Anterior cingulate cortex (tissue), 58 donors: ENCODE measurements at places on chromosomes 1 and 21.

- no peak for DNase-seq
Measured at GRCh38 chr21:42592156-42592820, 61.1 kb upstream of the PDE9A start.

DNA sequence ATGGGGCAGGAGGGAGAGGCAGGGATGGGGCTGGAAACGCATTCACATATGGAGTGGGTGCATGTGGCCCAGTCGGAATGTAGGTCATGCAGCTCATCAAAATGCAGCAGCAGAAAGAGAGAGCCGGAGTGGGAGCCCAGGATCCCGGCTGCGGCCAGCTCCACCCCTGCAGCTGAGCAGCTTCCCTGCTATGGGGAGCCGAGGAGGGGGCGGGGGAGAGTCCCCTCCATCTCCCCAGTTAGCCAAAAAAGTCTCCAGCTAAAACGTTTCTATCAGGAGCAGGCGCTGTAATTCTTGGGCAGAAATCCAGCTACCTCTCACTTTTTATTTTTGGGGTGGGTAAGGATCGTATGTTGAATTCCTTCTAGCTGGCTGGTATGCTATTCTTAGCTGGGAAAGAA is 39.7 kb downstream of the MRPL37 start:
- DNase-seq, result peak; percentile 37

DNA sequence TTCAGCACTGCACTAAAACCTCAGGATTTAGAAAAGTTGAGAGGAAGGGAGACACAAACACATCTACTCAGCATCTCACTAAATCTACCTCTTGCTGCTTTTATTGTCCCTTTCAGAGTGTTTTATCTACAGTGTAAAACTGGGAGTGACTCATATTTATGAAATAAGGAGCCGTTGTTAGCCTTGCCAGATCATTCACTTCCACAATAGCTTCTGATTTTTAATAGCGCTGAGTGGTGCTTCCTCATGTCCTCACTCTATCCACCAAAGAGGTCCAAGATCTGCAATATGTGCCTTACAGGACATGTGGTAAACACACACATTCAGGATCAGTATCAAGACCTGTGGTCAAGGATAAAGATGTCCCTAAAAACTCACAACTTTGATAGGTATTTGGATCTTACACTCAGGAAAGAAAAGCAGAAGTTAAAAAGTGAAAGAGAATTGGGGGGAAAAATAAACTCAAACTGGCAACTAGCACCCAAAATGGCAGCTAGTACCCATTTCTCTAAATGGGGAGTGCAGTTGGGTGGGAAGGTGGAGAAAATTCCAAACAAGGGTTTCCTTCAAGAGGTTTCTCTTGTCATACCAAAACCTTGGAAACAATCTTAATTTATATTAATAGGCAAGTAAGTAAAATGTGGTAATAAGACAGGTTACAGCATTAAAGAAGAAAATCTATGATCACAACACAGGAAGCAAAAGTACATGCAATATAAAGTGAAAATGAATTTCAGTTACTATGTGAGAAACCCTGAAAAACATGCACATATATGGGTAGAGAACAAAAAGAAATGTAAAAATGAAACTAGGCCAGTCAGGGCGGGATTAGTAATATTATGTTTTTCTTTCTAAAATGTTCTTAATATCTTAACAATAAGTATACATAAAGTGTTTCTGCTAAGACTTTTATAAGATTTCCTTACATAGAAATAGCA is 15.9 kb downstream of the DUSP10 start:
- DNase-seq, result no peak

DNA sequence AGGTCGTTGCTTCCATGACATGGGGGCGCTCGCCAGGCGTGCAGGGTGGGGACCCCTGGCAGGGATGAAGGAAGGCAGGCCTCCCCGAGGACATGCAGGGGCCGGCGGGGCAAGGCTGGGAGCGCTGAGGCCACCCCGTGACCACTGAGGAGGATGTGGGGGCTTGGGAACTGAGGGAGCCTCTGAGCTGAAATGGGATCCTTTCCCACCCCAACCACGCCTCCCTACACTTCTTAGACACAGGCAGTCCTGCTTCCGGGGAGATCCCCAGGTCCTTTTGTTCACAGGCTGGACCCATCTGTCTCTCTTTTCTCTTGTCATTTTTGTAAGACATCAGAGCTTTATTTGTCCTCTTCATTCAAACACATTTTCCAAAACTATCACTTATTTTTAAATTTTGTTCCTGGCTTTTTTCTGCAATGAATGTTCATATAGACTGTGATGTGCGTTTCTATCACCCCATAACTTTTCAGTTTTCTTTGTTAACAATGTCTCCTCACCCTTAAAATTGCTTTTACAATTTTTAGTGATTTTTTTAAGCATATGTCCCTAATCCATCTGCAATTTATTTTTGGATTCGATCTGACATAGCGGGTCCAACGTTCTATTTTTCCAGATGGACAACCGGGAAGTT is 156.7 kb upstream of the BACE2 start:
- no peak for DNase-seq

DNA sequence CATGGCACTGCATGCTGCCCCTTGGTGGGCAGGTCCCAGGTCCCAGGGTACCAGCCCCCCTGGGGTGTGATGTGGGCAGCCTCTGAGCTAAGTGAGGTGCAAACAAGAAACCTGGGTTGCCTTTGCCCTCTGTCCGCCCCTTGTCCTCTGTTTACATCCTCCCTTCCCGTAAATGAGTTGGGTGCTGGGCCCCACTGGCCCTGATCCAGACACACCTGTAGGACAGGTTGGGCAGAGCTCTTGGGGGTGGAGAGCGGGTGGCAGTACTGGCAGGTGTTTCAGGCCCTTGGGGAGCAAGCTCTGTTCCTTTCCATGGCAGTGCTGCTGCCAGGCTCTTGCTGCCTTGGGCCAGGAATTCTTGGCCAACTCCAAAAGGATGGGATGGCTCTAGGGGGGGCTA is 35.8 kb downstream of the ELF3 start:
- DNase-seq, result no peak
